ENCODE measurements at places on chromosomes 12 and 14.

DNA sequence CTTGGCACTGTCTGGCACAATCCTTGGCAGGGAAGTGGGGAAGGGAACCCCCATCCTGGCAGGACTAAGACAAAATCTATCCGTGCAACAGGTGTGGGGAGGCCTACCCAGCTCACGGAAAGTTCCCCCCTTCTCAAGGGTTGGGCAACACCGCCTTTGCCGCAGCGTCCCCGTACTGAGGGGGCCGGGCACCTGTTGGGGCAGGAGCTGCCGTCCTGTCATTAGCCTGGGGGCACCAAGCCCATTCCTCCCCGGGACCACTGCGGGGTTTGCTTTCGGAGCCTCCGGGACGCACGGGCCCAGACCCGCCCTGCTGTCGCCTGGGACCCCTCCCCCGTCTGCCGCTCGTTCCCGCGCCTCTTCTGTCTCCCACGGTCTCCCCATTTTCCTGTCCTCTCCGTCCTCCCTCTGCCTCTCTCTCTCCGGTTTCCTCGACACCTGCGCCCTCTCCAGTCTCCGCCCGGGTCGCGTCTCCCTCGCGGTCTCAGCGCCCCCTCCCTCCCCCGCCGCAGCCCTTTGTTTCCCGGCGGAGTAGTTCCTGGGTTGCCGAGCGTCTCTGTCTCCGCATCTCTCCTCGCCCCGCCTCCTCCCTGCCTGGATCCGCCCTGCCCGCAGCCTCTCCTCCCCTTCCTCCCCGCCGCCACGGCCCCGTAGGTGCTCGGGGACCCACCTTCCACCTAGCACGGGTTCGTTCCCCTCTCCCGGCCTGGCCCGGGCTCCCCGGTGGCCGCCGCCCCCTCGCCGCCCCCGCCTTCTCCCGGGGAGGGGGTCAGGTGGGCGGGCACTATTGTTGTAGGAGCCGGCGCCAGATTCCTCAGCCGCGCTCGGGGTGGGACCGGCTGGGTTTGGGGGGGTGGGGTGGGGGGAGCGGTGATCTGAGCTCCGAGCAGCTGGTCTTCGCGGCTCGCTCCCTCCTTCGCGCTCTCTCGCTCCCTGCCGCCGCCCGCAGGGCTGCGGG, at the start of gene CACNB3:
CACNB3 (plus strand) TSS at position 624 of the 958 bp plus-strand sequence. CDS start 434 bp downstream, outside the sequence.
- peak; percentile 68 for DNase-seq

DNA sequence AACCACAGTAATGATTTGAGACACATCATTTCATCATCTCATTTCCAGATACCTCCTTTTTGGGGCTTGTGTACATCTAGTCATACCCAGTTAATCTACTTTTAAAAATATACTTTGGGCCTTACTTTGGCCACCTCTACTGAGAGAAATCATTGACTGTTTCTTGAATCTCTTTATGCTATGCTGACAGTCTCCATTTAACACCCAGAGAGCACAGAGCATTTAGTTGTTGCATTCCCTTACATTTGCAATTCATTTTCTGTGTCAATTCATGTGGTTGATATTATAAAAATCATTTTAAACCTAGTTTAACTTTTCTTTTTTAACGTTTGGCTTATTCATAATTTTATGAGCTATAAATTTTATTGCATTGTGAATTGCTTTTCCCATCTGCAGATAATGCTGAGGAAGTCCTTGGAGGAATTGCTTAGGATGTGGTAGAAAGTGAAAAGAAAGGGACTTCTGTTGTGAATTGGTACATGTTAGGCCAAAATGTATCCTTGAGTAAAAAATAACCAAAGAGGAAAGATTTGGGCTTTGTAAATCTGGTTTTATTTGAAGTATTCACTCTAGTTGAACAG, 17.0 kb upstream of the SLC15A5 start:
- no peak for DNase-seq

GRCh38 chr14:76727901-76728300, 33.4 kb upstream of the VASH1 start:
- no peak for DNase-seq

GRCh38 chr12:69343357-69343756, 4.8 kb upstream of the LYZ start:
- DNase-seq = no peak

DNA sequence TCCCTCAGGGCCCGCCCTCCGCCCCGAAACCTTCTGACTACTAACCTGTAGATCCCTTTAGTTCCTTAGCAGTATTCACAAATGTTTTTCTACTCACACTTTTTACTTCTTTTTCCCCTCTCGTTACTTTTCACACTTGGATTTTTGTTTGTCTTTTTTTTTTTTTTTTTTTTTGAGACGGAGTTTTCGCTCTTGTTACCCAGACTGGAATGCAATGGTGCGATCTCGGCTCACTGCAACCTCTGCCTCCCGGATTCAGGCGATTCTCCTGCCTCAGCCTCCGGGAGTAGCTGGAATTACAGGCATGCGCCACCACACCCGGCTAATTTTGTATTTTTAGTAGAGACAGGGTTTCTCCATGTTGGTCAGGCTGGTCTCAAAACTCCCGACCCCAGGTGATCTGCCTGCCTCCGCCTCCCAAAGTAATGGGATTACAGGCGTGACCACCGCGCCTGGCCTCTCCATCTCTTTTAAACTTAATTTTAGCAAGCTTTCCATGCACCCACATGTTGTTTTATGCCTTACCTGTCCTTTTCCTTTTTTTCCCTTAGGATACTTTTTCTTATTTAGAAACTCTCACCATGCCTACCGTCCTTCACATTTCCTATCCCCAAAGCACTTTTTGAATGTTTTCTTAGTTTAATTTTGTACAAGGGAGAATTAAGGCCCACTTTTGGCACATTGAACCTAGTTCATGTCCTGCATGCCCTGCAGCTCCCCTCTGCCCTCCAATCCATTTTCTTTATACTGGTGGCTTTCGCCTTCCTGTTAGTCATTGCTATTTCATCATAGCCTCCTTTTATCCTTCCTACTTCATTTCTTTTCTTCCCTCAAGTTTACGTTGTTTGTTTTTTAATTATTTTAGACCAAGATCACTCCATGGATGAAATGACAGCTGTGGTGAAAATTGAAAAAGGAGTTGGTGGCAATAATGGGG, 1.1 kb downstream of the SP1 start:
- DNase-seq = no peak

- no peak for DNase-seq
These were observed 4.9 kb upstream of the SUSD6 start for GRCh38 chr14:69606258-69607184.

DNA sequence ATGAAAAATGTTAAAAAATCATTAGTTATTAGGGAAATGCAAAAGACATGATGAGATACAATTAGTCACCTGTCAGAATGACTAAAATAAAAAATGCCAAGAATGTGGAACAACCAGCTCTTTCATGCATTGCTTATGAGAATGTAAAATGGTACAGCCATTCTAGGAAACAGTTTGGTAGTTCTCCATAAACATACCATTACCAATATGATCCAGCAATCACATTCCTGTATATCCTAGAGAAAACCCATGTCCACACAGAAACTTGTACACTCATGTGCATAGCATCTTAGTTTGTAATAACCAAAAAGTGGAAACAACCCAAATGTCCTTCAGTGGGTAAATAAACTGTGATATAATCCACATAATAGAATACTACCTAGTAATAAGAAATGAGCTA, 245.7 kb downstream of the FUT8 start:
- no peak for DNase-seq

DNA sequence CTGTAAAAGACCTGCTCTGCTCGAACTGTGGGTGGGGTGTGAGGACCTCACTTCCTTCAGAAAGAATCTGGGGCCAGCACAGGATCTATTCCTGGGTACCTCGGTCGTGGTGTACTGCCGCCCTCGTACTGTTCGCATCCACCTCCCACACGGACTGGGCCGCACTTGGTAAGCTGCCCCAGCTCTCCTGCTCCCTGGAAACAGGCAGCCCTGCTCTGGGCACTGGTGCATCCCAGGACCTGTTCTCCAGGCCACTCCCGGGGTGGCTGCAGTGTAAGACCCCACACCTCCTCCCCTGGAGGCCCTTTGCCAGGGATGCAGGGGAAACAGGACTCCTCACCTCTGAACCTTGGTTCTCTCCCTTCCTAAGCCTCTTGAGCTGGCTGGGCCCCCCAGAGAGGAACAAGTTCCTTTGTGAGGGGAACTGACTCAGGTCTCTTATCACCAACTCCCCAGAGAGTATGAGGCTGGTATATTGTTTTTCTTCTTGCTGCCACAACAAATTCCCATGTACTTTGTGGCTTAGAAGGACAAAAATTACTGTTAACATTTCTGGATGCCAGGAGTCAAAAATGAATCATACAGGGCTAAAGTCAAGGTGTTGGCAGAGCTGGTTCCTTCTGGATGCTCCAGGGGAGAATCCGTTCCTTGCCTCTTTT, 276.5 kb downstream of the NUAK1 start:
- DNase-seq = no peak

DNA sequence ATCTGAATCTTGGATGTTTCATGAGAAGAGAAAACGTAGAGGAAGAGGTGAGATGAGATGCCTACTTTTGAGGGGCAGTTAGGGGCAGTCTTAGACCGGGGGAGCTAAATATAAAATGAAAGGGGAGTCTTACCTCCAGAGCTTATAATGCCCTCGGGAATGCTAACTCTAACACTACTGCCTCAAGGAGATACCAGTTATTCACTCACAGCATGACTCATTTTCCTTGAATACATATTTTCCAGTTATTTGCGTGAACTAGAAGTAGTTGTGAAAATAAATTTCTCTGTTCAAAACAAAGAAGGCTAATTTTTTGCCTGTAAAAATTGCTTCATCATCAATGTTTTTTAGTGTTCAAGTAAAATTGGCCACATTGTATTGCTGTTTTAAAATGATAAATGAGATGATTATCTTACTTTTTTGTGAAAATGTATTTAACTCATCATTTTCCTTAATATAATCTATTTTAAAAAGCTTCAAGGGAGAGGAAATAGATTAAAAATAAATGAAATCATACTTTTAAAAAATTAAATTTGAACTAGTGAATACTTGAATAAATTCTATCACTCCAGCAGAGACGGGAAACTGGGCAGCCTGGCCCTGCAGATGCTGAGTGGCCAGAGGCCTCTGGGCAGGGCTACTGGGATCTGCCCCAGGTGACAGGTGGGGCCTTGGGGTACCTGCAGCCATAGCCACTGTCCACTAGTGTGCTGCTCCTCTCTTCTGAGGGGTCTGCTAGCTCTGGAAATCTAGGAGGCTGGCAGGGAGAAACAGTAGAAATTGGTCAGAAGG, 339.3 kb downstream of the EGLN3 start:
- DNase-seq = no peak

DNA sequence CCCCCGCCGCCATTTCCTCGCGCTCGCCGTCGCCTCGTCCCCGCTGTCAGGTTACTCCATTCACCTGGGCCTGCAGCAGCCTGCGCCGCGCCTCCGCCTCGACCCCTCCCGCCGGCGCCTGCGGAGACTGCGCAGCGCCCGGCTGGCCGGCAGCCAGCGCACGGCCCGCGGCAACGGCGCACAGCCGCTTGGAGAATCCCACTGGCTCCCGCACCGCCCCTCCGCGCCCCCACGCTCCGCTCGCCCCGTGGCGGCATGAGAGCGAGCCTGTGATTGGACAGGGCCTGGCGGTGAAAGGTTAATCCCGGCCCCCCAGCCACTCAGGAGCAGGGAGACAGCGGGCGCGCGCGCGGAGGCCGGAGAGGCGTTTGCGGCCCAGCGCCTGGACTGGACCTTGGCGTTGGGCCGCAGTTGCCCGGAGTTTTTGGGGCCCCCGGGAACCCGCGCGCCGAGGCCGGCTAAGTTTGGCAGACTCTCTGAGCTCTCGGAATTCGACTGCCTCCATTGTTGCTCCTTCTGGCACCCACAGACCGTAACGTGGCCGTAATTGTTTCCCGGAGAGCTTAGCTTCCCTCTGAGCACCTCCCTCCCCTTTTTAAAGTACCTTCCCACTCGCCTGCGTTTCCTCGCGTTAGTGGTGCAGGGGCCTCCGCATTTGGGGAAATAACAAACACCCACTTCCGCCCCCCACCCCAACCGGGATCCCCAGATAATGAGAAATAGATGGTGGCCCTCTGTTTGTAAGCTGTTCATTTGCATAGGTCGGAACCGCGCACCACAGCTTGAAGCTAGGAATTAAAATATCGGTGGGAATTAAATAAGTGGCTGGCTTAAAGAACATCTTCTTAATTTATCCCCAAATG, at the start of gene DICER1:
DICER1 (minus strand) TSS at position 203 of the 863 bp plus-strand sequence. CDS start 24,071 bp downstream, outside the sequence.
- peak; percentile 97 for DNase-seq

GRCh38 chr12:6950811-6951540, at the start of gene PTPN6:
Gene PTPN6 (plus strand): TSS chr12:6951356. CDS start chr12:6951513, 157 bp downstream.
- DNase-seq = peak; percentile 77

- no peak for DNase-seq
These were observed 17.0 kb downstream of the SIX1 start for GRCh38 chr14:60632257-60632656.

DNA sequence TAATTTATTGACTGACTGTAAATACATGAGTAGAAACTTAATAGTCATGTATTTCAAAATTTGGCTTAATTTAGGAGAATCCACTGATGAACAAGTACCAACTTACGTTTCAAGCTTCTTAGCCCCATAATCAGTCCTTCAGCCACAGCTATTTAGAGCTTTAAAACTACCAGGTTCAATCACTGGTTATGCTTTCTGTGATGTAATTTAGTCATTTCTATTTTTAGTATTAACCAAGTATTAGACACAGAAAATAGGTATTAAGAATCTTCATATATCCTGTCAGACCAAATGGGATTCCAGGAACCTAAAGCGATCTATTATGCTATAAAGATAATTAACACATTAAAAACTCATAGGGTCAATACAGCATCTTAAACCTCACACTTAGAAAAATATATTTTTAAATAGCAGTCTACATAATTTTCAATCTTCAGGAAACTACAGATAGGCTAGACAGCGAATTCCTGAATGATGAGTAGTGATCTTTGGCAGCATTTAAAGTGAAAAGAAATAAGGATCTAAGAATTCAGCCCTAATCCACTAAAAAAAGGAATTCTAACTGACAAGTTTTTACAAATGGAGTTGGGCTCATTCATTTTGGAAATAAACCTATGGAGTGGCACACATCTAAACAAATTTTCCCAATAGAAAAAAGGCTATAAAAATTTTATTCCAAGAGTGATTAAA, 51.5 kb downstream of the ZC3H14 start:
- no peak for DNase-seq

GRCh38 chr12:18421867-18422266, 160.5 kb downstream of the PIK3C2G start:
- no peak for DNase-seq

- DNase-seq = no peak
These were observed 266.3 kb downstream of the ZFP36L1 start for GRCh38 chr14:68526512-68527091.

GRCh38 chr14:99659333-99659741, 14.4 kb downstream of the HHIPL1 start:
- DNase-seq = no peak

GRCh38 chr14:68792979-68793733, at the start of gene ZFP36L1:
Gene ZFP36L1 (minus strand): TSS chr14:68793067. CDS start chr14:68792938, 129 bp downstream.
- DNase-seq = peak; percentile 88

GRCh38 chr12:70549340-70550179, 87.7 kb downstream of the PTPRB start:
- no peak for DNase-seq
